Cerebellar cortex (tissue), 1 donor: ENCODE measurements at places on chromosomes 3 and 15.

GRCh38 chr15:87739081-87739480 lies 517.5 kb downstream of the NTRK3 start:
- DNase-seq, result no peak

GRCh38 chr3:23811185-23811527 lies 5.4 kb downstream of the UBE2E1 start:
- DNase-seq, result no peak

DNA sequence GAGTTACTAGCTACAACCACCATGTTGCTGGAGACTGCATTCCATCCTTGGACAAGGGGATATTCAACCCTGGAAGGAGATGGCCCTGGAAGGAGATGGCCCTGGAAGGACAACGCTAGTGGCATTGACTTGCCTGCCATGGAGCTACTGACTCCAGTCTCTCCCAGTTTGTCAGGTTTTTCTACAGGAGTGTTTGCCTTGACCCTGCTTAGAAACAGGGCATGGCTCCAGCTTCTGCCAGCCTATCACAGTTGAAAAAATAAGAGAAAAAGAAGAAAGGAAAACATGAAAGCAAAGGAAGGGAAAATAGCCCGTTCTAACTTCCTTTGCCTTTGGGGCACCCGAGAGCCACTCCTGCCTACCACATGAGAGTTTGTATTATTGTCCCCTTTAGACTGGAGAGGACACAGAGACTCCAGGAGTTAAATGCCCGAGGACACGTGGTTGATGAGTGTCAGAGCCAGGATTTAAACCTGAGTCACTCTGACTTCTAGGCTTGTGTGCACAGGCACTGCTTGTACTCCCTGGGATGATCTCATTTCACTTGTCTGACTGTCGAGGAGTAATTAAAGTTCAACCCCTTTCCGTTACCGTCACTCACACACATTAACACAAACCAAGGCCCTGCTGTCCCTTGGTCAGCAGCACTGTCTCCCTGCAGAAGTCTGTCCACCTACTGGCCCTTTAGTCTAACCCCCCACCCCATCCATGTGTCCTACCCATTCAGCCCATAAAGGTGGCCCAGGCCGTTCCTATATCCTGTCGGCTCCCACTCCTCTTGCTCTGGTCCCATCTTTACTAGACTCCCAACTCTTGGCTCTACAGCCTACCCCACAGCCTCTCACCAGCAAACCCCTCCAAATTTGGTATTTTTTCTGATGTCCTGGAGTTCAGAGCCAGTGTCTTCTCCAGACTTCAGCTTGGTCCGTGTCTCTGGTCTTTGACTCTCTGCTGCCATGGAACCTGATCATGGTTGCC lies 46.1 kb downstream of the C2CD4A start:
- DNase-seq, result no peak

GRCh38 chr3:143753006-143753405 lies 95.3 kb downstream of the SLC9A9 start:
- no peak for DNase-seq

- DNase-seq, result no peak
These were observed 975.3 kb upstream of the GBE1 start for GRCh38 chr3:82736696-82737277.

- DNase-seq, result no peak
These were observed 37.4 kb downstream of the ST6GAL1 start for GRCh38 chr3:186967686-186968085.

- no peak for DNase-seq
These were observed 232.7 kb downstream of the MECOM start for GRCh38 chr3:169430707-169431404.

DNA sequence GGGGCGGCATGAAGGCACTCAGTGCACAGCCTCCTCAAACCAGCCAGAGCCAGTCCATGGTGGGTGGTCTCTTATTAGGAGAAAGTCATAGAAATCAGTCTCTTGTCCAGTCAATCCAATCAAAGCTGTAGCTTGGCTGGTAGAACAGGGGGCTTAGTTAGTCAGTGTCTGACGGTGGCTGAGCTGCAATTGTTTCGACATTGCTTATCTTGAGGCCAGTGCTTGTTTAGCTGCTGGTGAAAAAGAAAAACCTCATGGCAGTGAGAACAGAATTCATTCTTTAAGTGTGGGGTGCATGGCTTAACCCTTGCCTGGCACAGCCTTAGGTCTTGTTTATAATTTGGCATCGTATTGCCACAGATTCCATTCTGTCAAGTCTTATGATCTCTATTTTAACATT lies 53.9 kb downstream of the FGD5 start:
- no peak for DNase-seq

DNA sequence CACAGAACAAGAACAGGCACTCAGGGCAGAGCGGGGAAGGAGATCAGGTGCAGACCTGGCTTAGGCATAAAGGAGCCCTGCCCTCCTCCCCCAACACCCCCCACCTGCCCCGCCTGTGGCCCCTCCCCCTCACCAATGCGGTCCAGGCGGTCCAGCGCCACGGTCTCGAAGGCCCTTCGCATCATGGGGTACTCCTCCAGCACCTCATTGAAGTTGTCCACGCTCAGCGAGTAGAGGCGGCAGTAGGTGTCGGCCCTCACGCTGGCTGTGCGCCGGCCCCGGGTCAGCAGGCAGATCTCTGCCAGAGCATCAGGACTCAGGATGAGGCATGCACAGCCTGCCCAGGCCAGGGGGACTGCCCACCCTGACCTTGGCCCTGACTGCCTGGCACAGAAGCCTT lies 44.8 kb downstream of the HCN4 start:
- no peak for DNase-seq

DNA sequence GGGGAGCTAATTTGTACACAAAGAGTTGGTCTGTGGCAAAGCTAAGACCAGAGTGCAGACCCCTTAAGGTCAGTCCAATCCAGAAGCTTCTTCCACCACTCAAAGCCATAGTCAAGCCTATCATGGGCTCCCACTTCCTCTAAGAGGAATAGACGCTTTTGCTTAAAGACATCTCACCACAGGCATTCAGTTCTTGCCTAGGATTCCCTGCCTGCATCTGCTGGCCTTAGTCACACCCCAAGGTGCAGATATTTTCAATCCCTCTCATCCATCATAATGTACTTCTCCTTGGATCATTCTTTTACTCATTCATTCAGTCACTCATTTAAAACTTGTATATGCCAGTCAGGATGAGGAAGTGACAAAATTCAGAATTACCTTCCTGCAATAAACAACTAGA lies 179.6 kb upstream of the STT3B start:
- no peak for DNase-seq

DNA sequence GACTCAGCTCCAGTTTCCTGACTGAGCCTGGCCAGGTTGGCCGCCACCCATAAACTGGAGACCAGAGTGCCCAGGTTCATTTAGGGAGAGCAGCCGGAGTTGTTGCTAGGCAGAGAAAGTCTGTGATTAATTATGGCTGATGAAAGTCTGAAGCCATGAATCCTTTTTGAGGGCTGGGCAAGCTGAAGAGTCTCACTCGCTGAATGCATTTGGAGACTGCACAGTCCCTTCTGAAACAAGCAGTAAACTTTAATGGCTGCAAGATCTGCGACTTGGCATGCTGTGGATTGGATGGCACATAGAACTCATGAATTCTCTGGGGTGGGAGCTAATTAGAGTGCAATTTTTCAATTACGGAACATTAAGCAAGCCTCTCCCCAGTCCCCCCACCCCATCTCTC lies 282.1 kb downstream of the RPLP1 start:
- no peak for DNase-seq
